ENCODE measurements at places on chromosomes 3 and 15.

GRCh38 chr15:90660195-90660998, 56.7 kb upstream of the BLM start:
- peak; percentile 87 for DNase-seq

GRCh38 chr3:37170060-37170459, 4.3 kb downstream of the LRRFIP2 start:
- DNase-seq = no peak

- DNase-seq = no peak
Measured at GRCh38 chr15:68371851-68372250, 60.1 kb downstream of the ITGA11 start.

GRCh38 chr3:53171827-53172505, 11.0 kb downstream of the PRKCD start:
- no peak for DNase-seq

DNA sequence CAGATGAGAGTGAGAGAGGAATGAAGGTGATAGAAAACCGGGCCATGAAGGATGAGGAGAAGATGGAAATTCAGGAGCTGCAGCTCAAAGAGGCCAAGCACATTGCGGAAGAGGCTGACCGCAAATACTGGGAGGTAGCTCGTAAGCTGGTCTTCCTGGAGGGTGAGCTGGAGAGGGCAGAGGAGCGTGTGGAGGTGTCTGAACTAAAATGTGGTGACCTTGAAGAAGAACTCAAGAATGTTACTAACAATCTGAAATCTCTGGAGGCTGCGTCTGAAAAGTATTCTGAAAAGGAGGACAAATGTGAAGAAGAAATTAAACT, 88.9 kb downstream of the EOMES start:
- DNase-seq = peak; percentile 44

DNA sequence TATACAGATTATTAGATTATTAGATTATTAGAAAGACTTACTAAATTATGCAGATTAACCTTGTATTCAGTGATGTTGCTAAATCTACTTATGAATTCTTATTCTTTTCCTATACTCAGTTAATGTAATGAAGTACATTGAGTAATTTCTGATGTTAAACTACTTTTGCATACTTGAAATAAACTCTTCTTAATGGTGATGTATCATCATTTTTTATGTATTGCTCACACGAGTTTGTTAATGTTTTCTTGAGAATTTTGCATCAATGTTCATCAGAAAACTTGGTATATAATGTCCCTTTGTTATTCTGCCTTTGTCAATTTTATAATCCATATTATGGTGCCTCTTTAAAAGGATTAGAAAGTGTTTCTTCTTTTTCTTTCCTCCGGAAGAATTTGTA, 163.2 kb upstream of the COL8A1 start:
- no peak for DNase-seq

DNA sequence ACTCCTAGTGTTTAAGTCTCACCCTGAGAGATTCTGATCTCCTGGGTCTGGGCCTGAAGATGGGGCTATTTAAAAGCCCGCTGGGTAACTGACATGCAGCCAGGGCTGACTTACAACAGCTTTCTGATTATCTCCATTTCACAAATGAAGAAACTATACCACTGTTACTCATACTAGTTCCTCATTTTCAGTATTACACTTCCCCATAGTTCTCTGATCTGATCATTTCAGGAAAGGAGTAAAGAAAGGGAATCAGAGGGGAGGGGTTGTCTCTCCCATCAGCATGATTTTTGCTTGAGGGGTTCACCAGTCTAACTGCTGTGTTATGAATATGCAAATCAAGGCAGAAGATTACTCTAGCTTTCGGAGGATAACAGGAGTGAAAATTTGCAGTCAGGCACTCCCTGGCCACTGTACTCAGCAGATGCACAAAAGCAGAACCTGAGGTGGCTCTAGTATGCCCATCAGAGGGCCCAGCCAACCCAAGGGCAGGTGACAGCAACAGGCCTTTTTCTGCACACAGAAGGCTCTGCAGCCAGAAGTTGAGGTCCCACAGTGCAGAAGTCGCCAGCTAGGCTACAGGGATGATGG, 59.4 kb downstream of the DAPK2 start:
- no peak for DNase-seq

DNA sequence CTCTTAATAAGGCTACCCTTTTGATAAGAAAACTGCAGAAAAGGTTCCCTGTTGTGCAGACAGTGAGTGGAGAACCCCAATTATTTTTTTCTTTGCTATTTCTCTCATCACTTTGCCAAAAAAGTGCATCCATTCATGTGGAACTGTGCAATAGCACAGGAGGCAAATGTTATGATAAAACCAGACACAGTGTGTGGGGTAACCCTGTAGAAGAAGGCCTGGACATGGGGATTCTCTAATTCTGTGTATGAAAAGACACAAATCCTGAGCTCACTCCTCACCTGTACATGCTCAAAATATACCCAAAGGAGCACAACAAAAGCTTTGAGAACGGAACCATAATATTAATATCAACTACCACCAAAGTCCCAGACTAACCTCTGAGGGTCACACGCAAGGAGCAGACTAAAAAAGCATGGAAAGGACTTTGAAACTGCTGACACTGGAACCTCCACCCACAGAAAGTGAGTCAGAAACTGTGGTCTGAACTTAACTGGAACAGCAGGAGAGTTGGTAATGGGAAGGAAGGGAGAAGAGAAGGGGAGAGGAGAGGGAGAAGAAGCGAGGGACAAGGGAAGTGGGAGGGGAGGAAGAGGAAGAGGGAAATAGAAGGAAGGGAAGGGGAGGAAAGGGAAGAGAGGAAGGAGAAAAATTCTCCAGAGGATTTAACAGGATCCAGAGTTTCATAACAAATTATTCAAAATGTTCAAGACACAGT, 299.9 kb downstream of the TBC1D5 start:
- DNase-seq = no peak

DNA sequence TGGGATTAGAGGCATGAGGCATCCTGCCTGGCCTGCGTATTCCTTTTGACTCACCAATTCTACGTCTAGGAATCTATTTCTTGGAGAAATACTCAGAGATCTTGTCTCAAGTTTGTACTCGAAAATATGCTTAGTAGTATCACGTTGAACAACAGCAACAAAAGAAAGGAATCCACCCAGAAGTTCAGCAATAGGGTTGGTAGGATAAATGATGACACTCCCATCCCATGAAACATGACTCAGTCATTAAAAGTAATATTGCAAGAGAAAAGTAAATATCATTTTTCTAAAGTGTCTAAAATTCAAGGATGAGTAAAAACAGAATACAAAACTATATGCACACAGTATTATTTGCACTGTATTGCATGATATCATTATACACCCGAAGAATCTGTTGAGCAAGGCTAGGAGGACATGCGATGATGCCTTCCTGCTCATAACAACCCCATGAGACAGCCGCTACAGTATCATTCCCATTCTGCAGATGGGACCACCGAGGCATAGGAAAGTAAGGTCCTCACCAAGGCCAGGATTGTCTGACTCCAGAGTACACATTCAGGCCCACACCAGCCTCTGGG, 61.5 kb downstream of the SLC6A1 start:
- DNase-seq = no peak

GRCh38 chr3:34238407-34238806, 440.0 kb downstream of the PDCD6IP start:
- no peak for DNase-seq

- DNase-seq = no peak
Measured at GRCh38 chr15:30962079-30962478, 29.3 kb downstream of the MTMR10 start.

GRCh38 chr15:68447209-68447608, 15.2 kb upstream of the ITGA11 start:
- peak; percentile 25 for DNase-seq

DNA sequence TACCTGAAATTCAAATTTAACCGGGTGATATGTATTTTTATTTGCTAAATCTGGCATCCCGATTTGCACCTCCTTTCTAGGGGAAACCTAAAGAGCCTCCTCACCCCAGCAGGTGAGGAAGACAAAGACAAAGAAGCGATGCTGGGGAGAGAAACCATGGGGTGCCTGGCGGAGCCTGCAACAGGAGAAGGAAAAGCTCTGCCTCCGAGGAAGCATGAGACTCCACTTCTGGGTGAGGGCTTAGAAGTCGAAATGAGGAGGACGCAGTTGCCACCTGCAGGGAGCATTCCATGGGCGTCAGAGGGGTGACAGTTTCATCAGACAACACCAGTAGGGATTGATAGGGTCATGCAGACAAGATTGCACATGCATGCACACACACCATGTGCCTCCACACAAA, 30.5 kb upstream of the LYZL4 start:
- DNase-seq = no peak

GRCh38 chr15:45499426-45499825, 23.1 kb downstream of the SLC30A4 start:
- no peak for DNase-seq

DNA sequence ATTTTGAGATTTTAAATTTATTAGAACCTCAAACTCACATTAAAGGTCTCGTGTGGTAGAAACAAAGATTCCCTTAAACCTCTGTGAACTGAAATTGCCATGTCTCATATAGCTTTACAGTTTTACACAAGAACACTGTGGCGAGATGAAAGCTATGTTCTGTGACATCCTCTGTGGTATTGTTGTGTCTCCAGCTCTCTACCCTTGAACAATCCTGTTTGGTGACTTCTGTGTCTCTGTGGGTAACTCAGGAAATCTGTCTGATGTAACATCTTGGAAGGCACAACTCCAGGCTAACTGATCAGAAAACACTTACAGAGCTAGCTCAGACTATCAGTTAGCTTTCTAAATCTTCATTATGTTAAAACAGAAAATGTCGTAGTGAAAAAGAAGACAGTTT, 318.8 kb upstream of the GBE1 start:
- DNase-seq = no peak

GRCh38 chr15:41820791-41821423, 7.0 kb upstream of the JMJD7 start:
- no peak for DNase-seq

GRCh38 chr3:51271172-51271571, 113.9 kb upstream of the MANF start:
- no peak for DNase-seq

DNA sequence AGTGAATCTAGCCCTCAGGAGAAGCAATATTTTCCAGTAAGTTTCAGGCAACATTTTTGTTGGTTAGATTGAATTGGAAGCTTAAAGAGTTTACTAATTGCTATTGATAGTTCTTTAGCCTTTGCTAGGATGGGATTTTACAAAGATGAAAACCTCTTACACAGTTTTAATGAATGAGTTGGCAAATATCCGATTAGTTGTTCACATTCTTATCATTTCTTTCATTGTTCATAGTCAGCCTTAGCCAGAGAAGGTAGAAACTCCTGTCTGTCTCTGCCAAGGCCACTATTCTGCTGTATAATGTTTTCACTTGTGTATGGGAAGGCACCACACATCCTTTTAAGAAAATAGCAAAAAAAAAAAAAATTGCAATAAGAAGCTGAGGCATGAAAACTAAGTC, 222.0 kb upstream of the MANF start:
- DNase-seq = no peak

GRCh38 chr3:48830715-48831114, 17.0 kb downstream of the PRKAR2A start:
- DNase-seq = no peak

DNA sequence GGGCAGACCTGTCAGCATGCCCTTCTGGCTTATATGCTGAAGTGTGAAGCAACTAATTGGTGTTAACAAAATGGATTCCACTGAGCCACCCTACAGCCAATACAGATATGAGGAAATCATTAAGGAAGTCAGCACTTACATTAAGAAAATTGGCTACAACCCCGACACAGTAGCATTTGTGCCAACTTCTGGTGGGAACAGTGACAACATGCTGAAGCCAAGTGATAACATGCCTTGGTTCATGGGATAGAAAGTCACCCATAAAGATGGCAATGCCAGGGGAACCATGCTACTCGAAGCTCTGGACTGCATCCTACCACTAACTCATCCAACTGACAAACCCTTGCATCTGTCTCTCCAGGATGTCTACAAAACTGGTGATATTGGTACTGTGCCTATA, 9.4 kb downstream of the PIK3CB start:
- DNase-seq = no peak

DNA sequence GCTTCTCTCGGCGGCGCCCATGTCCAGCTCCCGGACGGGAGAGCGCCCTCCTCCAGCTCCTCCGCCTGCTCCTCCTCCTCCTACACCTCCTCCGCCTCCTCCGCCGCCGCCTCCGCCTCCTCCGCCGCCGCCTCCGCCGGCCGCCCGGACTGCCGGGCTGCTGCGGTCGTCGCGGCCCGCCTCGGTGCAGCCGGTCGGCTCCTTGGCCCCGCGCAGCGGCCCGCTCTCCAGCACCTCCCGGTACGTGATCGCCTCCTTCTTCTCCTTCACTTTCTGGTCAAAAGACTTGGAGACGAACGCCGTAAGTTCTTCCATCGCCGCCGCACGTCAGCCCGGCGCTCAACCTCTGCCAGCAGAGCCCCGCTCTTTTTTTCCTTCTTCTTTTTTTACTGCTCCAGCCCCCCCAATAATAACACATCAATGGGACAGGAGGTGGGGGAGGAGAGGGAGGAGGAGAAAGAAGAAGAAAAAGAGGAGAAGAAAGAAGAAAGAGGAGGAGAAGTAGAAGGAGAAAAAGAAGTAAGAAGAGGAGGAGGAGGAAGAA, 438 bp downstream of the SHOX2 start:
- DNase-seq = peak; percentile 21
